ENCODE measurements at places on chromosomes 7 and 10.

DNA sequence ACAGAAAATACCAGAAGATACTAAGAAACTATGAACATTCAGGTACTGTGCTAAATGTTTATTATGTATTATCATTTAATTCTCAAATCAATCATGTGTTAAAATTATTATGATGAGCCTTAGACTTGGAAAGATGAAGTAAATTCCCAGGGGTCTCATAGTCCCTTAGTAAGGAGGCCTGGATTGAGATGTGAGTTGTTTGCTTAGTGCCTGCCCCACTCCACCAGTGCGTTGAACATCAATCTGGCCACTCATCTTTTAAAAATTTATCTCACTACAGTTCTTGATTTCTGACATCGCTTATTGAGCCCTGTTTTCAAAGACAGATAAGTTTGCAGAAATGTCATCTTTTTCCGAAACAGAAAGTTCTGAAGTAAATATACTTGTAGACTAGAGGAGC lies 618.4 kb upstream of the SEMA3D start:
- no peak for DNase-seq

DNA sequence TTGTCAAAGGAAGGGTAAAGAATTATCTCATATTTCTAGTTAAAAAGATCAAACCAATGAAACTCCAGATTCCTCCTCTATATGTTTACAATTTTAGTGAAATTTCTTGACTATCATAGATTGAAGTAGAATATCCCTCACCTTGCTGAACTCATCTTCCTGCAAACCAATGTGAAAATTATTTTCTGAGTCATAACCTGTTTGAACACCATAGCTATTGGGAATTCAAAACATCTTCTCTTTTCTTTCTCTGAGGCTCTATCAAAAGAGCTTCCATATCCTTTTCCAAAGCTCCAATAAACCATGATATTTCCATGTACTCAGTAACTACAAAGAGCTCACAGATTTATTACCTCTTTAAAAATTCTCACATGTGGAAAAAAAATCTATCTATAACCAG lies 134.3 kb downstream of the DOCK4 start:
- DNase-seq: no peak

DNA sequence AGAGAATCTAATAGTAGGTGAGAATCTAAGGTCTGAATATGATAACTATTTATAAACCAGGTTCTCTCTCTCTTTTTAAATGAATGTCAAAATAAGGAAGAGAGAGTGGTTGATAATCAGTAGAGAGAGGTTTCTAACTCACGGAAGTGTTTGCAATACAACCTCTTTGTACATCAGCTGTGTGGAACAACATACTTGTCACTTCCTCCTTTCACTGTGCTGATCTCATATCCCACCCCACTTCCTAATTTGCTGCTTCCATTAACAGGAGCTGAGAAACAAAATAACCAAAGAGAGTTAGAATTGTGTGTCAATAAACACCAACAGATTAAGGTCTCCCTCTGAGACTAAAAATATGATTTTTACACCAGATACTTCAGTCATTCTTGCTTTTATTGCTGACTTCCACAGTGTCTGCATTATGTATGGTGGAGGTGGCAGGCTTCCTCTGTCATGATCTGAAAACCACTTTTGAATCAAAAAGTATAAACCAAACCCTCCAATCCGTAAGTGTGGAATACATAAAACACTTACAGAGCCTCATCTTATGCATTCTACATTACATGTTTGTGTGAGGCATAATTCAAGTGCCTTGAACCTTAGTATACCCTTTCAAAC lies 25.0 kb downstream of the CACUL1 start:
- DNase-seq: no peak

DNA sequence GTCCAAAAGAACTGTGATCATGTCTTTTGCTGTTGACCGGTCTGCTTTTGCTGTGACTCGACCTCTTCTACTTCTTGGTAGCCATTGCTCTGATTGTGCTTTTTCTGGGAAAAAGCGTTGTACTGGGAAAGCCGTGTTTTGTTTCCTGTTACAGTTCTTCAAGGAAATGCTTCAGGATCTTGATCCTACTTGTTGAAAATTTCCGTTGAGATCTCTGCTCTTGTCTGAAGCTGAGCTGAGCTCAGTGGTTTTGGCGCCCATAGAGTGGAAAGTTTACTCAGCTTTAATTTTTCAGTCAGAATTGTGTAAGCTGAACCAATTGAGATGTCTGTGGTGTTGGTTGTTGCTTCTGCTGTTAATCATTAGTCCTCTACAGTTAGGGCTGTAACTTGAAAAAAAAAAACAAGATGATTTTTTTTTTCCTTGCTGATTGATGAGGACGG lies 302.2 kb downstream of the CCDC3 start:
- DNase-seq: no peak
